ENCODE measurements at places on chromosomes 6 and 20.

- no peak for DNase-seq
Observed at GRCh38 chr6:14658886-14659561, 541.5 kb downstream of the CD83 start.

- no peak for DNase-seq
Observed at GRCh38 chr6:26165261-26165790, 78.1 kb downstream of the HFE start.

GRCh38 chr6:80767808-80768207 lies 661.3 kb downstream of the BCKDHB start:
- no peak for DNase-seq

- DNase-seq, result no peak
Observed at GRCh38 chr6:142845143-142845571, 99.8 kb downstream of the HIVEP2 start.

- DNase-seq, result no peak
Observed at GRCh38 chr6:41061196-41061726, 8.3 kb downstream of the APOBEC2 start.

- DNase-seq, result no peak
Observed at GRCh38 chr6:167103041-167103891, 19.6 kb upstream of the CCR6 start.

- DNase-seq, result no peak
Observed at GRCh38 chr6:160261991-160262680, 3.5 kb upstream of the SLC22A2 start.

DNA sequence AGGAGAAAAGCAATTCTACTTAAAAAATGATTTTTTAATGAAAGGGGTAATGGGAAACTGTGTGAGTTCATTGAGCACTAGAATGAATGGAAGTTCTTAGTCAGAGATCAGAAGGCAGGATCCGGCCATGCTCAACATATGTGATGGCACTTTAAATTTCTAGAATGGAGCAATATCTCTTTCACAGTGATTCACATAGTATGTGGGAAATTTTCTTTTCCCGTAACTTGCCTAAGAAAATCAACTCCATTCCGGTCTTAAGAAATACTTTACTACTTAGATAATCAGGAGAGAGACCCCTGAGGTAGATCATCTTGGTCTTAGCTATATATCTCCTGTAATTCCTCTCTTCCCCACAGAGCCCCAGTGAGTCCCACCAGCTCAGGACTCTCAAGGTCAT lies 131.8 kb downstream of the SCML4 start:
- DNase-seq, result no peak

DNA sequence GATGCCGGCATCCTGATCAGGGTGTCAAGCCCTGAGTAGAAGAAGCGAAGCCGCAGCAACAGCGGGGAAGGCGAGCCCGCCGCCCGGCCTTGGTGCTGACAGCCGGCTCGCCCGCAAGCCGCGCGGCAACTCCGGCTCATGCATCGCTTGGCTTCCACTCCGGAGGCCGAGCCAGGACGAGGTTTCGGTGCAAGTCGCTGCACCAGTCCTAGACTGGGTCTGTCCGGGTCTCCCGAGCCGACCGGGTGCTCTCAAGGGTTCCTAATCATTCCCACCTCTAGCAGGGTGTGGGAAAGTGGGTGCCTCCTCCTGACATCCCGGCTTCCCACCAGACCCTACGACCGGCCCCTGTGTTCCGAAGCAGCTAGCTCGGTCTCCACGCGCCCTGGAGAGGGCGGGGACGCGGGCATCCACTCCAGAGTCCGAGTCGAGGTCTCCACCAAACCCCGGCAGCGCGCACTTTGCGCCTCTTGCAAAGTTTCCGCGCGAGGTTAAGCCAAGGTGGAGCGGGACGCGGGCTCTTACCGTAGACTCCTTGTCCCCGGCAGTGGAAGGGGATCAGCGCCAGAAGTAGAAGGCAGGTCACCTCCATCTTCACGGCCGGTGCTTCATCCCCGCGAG lies 1.4 kb downstream of the MDGA1 start:
- DNase-seq, result no peak

DNA sequence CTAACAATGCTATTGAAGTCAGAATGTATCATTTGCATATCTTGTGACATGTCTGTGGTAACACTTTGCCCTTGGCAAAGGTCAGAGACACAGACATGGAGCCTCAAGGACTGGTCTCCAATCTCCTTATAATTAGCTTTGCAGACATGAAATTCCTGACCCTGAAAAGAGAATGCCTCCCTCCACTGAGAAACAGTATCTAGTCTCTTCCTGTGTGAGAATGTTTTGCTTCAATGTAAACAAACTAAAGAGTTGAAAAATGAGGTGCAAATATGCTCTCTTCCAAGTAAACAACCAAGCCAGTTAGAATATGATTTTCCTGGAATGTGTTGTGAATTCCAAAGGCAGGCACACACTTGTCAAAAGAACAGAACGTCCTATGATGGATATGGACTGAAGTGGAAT lies 407.1 kb upstream of the MARCKS start:
- DNase-seq, result no peak

Measured in NCI-H1436 treated with DMSO at 0.1 percent for 48 hours (cell line).